Posterior vena cava (tissue), 2 donors: ENCODE measurements at places on chromosomes 13 and 19. TPM values are rescaled to one million over a fixed set of nuclear protein-coding genes. Genes with fewer than 3 reads are reported as not detected.

Gene UBXN6
- 85.5 TPM for total RNA-seq

DNA sequence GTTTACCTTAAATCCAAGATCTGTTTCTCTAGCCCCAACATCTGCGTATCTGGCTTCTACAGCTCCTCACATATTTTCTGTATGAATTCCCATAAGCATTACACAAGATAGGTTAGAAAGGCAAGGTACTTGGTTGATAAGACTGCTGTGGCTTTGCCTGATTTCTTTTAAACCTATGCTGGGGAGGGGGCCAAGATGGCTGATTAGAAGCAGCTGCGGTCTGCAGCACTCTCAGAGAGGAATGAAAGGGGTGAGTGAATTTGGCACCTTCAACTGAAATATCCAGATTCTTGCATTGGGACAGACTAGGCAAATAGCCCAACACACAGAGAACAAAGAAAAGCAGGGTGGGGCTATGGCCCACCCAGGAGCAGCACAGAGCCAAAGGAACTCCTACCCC is 12.2 kb upstream of the DLEU7 start:
- DNase-seq: no peak

Gene FBXW9
- 3.1 TPM for total RNA-seq

- DNase-seq: no peak
These were observed 1537.2 kb downstream of the UQCRFS1 start for GRCh38 chr19:27675771-27676170.

GRCh38 chr13:72165276-72165675 is 298.3 kb upstream of the DACH1 start:
- no peak for DNase-seq

Gene KLK7
- not detected for total RNA-seq

GRCh38 chr13:107461751-107462150 is 753.6 kb downstream of the LIG4 start:
- no peak for DNase-seq

- DNase-seq: peak; percentile 85
These were observed 146.9 kb upstream of the SOX21 start for GRCh38 chr13:94859278-94859691.

GRCh38 chr13:110183910-110184309 is 123.0 kb downstream of the COL4A1 start:
- DNase-seq: peak; percentile 10

GRCh38 chr13:31945202-31945961 is 86.2 kb upstream of the FRY start:
- DNase-seq: peak; percentile 92
